ENCODE measurements at places on chromosomes 4 and X. TPM values are rescaled to one million over a fixed set of nuclear protein-coding genes. Genes with fewer than 3 reads are reported as not detected.

DNA sequence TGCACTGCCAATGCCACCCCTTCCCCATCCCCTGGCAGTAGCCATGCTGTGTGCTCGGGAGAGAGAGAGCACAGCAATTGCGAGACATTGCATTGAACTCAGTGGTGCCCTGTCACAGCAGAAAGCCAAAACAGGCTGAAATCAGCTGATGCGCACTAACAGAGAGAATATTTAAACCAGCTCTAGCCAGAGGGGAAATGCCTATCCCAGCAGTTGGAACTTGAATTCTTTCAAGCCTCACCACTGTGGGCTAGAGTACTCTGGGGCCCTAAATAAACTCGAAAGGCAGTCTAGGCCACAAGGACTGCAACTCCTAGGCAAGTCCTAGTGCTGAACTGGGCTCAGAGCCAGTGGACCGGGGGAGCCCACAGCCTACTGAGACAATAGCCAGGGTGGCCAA is 17.7 kb upstream of the RP2 start:
- no peak for DNase-seq

Gene C4orf17
- not detected for total RNA-seq

DNA sequence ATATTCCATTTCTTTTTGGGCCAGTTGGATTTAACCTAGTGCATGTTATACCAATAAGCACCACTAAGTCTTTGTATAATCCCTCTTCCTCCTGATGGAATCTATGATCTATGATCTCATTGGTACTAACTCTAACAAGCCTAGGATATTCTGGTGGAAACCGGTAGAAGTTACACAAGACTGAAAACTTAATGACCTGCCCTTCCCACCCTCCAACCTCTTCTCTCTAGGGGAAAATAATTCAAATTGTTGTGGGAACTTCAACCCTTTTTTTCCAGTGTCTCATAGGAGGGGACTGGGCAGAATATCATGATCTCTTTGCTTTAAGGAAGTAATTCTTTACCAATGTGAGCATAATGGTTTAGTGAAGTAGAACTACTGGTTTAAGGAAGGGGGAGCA is 289.5 kb upstream of the BOD1L1 start:
- DNase-seq: peak; percentile 78

DNA sequence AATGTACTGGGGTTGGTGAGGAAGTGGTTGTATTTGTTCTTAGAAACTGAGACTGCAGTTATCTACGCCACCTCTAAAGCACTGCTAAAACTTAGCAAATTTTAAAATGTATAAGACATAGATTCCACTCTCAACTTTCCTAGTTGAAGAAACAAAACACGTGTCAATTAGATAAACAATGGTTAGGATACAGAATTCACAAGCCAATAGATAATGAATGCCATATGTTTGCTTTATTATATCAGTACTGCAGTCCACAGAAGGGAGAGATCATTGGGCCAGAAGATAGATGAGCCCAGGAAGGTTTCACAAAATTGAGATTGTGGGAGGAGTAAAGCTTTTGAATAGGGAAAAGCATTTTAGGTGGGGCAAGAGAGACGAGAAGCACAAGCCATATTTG is 14.3 kb downstream of the TMEM33 start:
- DNase-seq: no peak

- no peak for DNase-seq
Measured at GRCh38 chr4:60033826-60034225, 1166.3 kb upstream of the ADGRL3 start.

DNA sequence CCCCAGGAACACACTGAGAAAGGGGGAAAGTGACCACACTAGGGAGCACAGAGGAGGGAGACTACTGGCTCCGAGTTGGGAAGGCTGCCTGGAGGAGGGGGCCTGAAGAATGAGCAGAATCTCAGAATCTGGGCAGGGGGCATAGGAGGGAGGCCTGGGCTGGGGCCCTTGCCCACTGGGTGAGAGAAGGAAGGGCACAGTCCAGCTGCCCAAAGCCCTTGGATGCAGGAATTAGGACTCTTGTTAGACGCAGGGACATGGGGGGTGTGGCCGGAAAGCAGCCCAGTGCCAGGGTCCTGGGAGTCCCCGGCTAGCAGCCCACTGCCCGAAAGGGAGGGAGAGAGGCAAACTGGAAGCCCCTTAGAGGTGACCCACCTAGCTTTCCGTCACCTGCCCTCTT is 1.9 kb upstream of the DUSP9 start:
- no peak for DNase-seq

Measured in GM23248 (cell line).